ENCODE measurements at places on chromosomes 5 and 9.

DNA sequence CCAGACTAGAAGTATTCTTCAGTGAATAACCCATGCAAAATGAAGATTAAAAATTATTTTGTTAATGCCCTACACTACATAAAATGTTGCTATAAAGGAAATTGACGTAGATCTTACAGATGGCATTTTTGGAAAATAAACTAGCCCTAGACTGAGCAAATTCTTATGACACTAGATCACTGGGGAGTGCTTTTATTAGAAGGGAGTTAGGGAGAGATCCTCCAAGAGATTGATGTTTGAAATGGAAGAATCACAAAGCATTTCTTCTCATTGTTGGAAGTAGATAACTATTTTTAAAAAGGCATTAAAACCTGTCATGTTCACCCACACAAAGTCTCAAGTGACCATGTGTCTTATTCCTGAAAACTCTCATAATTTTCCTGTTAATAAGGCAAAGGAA is 351.1 kb upstream of the TLE4 start:
- H3K4me1 ChIP-seq, result peaks cover 10% of the 10 kb centered on the region
- DNase-seq, result no peak
- H3K27me3 ChIP-seq, result no peaks in the 10 kb centered on the region
- H3K27ac ChIP-seq, result no peak overlapping the region
- no peaks in the 10 kb centered on the region for H3K36me3 ChIP-seq
- H3K4me3 ChIP-seq, result no peak overlapping the region

DNA sequence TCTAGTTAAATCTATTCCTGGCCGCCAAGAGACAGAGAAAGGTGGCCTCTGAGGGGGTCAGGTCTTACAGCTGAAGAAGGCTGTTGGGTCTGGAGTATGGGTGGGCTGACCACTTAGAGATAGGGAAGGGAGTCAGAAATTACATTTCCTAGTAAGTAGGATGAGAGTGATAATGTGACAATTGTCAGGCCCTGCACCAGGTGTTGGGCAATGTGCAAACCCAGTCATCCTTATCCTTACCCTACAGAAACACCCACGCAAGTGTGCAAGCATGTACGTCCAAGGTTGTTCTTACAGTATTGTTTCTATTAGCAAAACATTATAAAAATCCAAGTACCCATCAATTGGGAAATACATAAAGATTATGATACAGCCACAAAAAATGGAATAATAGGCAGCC is 9.5 kb downstream of the SPAAR start:
- H3K36me3 ChIP-seq, result no peaks in the 10 kb centered on the region
- H3K4me3 ChIP-seq, result no peak overlapping the region
- peaks cover 7% of the 10 kb centered on the region for H3K4me1 ChIP-seq
- peaks cover 8% of the 10 kb centered on the region for H3K27me3 ChIP-seq
- no peak for DNase-seq

GRCh38 chr5:79318935-79319614 is 83.1 kb downstream of the JMY start:
- H3K36me3 ChIP-seq, result peaks cover 8% of the 10 kb centered on the region
- H3K27ac ChIP-seq, result no peak overlapping the region
- no peaks in the 10 kb centered on the region for H3K27me3 ChIP-seq
- no peaks in the 10 kb centered on the region for H3K4me1 ChIP-seq
- DNase-seq, result no peak

- H3K27ac ChIP-seq, result no peak overlapping the region
- no peak overlapping the region for H3K4me3 ChIP-seq
- DNase-seq, result no peak
- peaks cover 75% of the 10 kb centered on the region for H3K36me3 ChIP-seq
- peaks cover 9% of the 10 kb centered on the region for H3K4me1 ChIP-seq
- H3K27me3 ChIP-seq, result no peaks in the 10 kb centered on the region
Measured at GRCh38 chr5:65801352-65801783, 79.4 kb downstream of the NLN start.
